Activated CD8-positive, alpha-beta T cell treated with anti-CD3 and anti-CD28 coated beads, Interleukin-2, amount 10 ng/mL, durations not matched to agents 7 days and 5 days (primary cell): ENCODE measurements at places on chromosomes 1 and 21. TPM values are rescaled to one million over a fixed set of nuclear protein-coding genes. Genes with fewer than 3 reads are reported as not detected.

DNA sequence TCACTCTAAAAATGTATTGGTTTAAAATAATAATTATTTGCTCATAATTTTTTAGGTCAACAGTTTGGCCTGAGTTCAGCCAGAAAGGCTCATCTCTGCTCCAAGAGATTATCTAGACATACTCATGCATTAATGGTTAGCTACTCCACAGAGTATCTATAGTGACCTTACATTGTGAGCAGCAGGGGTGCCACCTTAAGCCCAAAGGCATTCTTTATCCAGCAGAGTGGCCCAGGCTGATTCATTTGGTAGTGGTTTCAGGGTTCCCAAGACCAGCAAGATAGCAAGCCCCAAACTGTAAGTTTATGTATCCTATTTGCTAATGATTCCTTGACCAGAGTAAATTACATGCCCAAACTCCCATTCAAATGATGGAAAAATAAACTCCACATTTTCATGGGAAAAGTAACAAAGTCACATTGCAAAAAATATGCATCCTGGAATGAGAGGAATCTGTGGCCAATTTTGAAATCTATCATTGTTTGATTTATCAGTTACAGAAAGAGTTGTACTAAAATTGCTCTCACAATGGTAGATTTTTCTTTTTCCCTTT, 182.6 kb upstream of the KCNK2 start:
- no peak for DNase-seq

Gene F13B
- not detected for total RNA-seq

DNA sequence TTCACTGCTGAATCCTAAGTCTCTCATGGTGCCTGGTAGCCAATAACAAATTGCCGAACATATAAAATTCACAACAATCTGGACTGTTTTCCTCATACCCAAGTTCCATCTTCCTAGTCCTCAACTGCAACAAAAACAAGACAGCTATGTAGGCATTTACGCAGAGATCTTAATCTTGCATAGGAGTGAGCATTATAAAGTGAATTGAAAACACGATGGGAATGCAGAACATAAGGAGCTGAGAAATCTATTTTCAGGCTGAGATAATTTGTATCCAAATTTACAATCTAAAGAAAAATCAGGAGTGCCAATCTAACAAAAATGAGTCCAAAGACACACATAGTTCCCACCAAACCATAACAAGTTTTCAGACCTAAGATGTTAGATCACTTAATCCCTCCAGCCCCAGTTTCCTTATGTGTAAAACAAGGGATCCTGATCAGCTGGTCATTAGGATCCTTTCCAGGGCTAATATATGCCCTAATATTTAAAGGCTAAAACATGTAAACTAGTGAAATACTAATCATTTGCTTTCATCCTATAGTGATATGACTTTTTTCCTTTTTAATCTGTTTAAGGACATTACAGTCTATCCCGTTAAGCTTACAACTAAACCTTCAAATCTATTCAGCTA, 1.9 kb downstream of the SLC16A1 start:
- DNase-seq, result no peak

Gene SHISAL2A
- 7.9 TPM for total RNA-seq

Gene OR14K1
- not detected for total RNA-seq

GRCh38 chr1:82706741-82707140, 906.0 kb downstream of the ADGRL2 start:
- no peak for DNase-seq

- no peak for DNase-seq
Measured at GRCh38 chr1:83741348-83741747, 257.6 kb downstream of the TTLL7 start.

Gene SPRR3
- total RNA-seq, result not detected

GRCh38 chr1:183022202-183023145, 746 bp upstream of the LAMC1 start:
- DNase-seq, result no peak

GRCh38 chr21:34668803-34669148, at the start of gene CLIC6:
Gene CLIC6 (plus strand): TSS chr21:34668994. CDS start chr21:34669389, 395 bp downstream.
- DNase-seq, result no peak

GRCh38 chr1:175824079-175824478, 80.7 kb upstream of the TNR start:
- DNase-seq, result peak; percentile 34

DNA sequence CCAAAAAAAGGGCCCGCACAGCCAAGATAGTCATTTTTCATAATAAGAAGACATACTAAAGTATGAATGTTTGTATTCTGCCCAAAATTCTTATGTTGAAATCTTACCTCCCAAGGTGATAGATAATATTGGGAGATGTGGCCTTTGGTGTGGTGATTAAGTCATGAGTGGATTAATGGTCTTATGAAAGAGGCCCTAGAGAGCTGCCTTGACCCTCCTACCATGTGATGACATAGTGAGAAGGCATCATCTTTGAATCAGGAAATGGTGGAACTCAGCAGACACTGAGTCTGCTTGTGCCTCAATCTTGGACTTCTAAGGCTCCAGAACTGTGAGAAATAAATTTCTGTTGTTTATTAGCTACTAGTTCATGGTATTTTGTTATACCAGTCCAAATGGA, 11.8 kb upstream of the RNPC3 start:
- no peak for DNase-seq

Gene PTPRC
- total RNA-seq, result 604 TPM

GRCh38 chr21:44999428-44999971, 59.7 kb downstream of the SLX9 start:
- DNase-seq, result no peak

GRCh38 chr1:173253046-173253445, 45.9 kb upstream of the TNFSF4 start:
- no peak for DNase-seq

DNA sequence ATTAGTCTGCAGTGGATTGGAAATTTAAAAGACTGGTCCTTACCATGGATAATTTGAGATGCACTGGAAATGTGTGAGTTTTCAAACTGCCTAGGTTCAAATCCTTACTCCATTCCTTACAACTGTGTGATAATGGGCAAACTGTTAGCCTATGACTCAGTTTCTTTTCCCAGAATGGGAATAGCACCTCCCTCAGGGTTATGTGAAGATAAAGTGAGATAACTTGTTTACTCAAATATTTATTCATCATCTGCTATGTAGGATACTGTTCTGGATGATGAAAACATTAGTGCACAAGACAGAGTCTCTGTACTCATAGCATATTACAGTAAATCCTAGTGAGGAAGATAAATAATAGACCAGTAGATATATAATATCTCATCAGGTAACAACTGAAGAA, 28.6 kb downstream of the LRIG2 start:
- DNase-seq, result no peak

GRCh38 chr1:45566722-45567121, 16.1 kb downstream of the AKR1A1 start:
- no peak for DNase-seq

- no peak for DNase-seq
Measured at GRCh38 chr1:200172311-200172710, 144.8 kb downstream of the NR5A2 start.
